GM04503 (cell line): ENCODE measurements at places on chromosomes 2 and 18.

GRCh38 chr2:7196883-7197282 lies 279.7 kb downstream of the RNF144A start:
- DNase-seq = no peak

GRCh38 chr2:112698834-112699515 lies 21.8 kb upstream of the NT5DC4 start:
- no peak for DNase-seq

DNA sequence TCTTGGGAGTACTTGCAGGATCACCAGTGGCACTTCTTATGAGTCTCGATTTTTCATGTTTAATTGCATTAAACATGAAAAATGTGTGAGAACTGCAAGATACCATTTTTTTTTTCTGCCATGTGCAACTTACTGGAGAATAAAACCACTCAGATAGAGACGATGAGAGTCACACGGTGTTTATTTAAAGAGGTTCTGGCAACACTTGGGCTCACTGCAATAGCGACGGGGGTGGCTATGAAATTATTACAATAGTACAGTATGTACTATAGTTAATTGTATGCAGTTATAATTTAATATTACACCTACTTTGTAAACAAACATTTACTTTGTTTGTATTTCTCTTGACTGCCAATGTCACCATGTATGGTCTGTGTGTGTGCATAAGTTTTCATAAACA lies 479.8 kb downstream of the NUP35 start:
- no peak for DNase-seq

- no peak for DNase-seq
These were observed 134.5 kb upstream of the CCDC68 start for GRCh38 chr18:55093808-55094207.

- no peak for DNase-seq
These were observed 162.7 kb downstream of the FSHR start for GRCh38 chr2:48991415-48992131.

DNA sequence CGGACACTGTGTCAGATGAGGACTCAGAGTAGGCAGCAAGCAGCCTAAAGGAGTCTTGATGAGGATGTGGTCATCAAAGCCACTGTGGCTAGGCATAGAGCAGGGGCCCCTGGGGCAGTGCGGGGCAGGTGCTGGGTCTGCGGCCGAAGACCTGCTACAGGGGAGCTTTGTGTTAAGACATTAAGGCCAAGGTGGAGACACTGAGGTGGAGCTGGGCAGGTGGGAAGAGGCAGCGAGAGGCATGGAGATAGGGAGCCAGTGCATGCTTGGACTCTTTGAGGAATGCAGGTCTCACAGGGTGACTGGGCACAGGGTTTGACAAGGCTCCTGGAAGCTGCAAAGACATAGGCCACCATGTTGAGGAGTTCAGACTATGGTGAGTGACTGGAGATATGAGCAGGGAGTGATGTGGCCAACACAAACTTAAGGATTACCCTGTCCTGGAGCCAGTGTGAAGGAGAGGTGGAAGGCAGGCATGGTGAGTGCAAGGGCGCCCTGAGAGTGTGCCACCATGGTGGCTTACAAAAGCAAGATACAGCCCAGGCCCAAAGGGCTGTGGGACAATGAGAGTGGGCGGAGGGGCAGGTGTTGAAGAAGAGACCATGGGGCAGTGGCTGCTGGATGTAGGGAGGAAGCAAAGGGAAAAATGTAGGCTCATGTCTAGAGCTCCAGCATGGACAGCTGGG lies 450.9 kb upstream of the HS6ST1 start:
- DNase-seq = no peak

GRCh38 chr2:72115110-72116080 lies 32.3 kb downstream of the CYP26B1 start:
- DNase-seq = peak; percentile 50

DNA sequence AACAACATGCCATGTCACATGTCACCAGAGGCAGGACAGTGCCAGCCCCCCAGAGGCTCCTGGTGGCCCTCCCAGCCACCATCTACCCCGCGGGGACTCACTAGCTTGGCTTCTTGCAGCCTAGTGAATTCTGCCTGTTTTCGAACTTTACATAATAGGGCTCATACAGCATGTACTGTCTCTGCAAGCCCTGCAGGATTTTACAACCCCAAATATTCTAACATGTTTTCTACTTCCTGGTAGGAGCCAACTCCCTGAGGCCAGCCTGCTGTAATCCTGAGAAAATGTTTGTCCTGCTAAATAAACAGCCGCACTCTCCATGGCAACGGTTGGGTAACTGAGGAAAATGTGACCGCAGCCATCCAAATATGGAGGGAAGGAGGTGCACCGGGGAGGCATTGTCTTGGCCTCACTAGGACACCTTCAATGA lies 2.7 kb downstream of the PER2 start:
- peak; percentile 98 for DNase-seq

- DNase-seq = no peak
These were observed 39.0 kb downstream of the MTERF4 start for GRCh38 chr2:241063093-241063551.

DNA sequence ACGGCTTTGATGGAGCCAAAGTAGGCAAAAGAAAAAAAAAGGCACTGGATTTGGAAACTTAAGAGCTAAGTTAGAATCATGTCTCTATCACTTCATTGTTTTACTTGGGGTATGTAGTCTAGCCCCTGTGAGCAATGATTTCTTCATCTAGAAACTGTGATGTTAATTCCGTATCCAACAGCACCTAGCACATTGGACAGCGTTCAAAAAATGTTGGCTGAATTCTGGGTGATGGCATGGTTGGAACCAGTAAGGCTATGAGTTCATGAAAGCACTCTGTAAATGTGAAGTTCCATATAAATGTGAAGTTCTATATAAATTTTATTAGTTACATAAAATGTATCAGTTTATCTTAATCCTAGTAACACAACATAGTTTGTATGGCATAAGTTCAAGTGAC lies 308.5 kb upstream of the HNMT start:
- DNase-seq = no peak

DNA sequence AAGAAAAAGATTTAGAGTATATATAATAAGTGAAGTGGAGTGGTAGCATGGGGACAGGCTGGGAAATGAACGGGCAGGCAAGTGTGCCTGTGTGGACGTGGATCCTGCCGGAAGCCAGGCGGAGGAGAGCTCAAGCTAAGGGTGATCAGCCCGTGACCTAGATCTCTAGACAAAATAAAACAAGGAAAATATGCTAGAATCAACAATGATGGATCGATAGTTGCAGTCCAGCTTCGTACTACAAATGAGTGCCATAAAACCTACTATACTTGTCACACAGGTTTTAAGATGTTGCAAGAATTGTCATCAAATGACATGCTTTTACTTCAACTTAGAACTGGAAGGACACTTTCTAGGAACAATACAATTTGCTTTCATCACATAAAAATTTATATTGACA lies 8.5 kb downstream of the EIF2AK2 start:
- no peak for DNase-seq

DNA sequence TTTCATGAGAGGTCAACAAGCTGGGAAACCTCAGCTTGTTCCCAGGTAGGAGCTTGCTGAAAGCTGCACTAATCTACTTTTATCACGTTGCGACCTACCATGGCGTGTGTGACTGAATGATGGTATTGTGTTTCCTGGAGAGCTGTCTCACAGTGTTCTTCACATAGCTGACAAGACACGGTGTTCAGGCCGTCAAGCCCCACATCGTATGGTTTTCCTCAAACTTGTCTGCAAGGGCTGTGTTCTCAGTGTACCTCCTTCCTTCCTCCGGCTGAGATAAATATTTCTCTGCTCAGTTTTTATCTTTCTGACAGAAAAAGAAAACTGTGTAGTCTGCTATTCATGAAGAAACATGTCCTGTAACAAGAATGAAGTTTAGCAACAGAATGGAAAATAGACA lies 244.8 kb downstream of the DCDC2C start:
- no peak for DNase-seq

DNA sequence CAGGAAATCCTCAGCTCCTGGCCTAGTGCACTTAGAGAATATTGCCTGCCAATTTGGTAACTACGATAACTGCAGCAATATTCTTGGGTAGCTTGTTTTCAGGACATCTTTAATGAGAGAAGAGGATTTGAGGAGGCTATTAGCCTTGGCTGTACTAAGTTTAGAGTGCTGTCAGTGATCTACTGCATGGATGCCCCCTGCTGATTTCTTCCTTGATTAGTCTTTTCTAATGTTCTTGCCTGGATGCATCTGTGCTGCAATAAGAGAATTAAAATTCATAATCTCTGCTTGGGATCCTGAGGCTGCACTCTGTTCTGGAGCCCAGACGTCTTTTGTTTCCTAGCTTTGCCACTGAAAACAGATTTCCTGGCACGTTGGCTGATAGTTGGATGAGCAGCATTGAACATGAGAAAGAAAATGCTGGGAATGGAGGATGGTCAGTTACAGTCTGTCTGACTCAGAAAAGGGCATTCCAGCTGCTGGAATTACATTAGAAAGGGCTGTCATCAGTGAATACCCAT lies 115.4 kb downstream of the CCDC85A start:
- DNase-seq = peak; percentile 64

DNA sequence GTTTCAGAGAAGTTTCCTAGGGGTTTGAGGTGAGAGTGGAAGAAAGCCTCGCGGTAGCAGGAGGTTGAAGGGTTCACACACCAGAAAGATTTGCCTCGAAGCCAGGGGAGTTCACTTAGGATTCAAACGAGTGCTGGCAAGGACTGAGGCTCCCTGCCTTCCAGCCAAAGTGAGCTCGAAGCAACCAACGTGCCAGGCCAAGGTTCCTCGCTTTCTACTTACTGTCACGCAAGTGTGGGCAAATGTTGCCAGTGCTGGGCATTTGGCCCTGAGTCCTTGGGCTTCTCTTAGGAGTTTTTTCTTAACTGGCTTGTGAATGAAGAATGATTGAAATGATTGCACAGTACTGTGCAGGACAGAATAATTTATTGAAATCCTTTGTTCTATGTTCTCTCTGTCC lies 53.6 kb downstream of the TMEM178A start:
- no peak for DNase-seq

DNA sequence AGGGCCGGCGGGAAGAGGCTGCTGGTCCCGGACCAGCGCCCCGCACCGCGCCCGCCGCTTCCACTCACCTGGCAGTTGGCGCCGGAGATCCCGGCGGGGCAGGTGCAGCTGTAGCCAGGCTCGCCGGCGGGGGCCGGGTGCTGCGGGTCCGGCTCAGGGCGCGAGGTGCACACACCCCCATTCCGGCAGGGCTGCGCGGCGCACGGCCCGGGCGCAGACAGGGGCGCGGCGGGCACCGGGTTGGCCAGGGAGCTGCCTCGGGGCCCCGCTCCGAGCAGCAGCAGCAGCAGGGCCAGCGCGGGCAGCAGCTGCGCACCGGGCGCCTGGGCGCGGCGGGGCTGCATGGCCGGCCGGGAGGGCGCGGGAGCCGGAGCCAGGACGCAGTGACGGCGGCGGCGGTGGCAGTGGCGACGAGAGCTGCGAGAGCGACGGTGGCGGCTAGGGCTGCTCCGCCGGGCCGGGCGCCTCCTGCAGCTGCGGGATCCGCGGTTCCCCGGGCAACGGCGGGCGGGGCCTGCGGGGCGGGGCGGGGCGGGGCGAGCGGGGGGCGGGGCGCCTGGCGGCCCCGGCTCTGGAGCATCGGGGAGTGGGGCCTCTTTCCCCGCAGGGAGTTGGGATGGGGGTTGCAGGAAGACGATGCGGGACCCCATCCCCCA lies at the start of gene DNER:
TSS of gene DNER (minus strand) at position 476 of the 656 bp plus-strand sequence. CDS start at position 344, 132 bp downstream.
- no peak for DNase-seq

- DNase-seq = no peak
These were observed 7.6 kb downstream of the GPR148 start for GRCh38 chr2:130736487-130736886.

GRCh38 chr18:74996055-74996454 lies 212.9 kb downstream of the PTGR3 start:
- DNase-seq = no peak

DNA sequence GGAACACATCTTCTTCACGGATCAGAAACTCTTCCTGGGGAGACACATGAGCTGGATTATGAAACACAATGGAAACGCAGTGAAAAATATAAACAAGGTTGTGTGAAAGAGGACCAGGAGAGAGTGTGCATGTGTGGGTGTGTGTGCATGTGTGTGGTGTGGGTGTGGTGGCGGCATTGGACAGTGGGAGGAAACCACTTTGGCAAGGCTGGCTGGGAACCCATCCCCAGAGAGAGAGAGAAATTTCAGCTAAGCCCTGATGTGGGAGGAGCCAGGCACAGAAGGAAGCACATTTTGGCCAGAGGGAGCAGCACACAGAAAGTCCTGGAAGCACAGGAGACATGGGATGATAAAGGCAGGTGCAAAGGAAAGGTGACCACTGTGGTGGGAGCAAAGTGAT lies 147.6 kb upstream of the COPS8 start:
- DNase-seq = no peak

- peak; percentile 19 for DNase-seq
These were observed 145.1 kb downstream of the B3GNT2 start for GRCh38 chr2:62340994-62341484.

DNA sequence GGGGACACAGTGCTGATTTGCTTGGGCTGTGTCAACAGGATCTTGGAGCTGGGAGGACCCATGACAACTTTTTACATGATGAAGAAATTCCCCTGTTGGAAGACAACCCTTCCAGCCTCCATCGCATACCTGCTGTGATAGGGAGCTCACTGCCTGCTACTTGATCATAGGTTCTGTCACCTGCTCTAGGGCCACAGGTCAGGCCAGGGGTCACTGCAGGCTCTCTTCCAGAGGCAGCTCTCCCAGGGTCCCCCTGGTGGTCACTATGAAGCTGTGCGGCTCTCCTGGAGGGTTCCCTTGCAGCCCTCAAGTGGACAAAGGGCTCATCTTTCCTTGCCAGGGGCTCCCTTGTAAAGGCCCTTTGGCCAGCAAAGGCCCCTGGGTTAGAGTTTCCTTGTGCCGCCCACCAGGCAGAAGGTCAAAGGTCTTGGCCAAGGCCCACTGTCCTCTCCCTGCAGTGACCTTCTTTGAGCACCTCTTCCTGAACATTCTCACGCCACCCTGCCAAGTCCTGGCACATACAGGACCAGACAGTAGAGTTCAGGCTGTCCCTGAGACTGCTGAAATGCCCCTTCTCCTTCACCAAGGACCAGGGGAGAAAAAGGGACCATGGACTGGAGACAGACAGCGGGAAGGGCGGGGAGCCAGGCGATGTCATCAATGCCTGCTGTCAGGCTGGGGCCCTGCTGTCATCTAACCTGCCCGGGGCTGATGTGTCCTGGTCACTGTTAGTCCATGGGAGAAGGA lies 345.1 kb downstream of the DYSF start:
- DNase-seq = no peak

GRCh38 chr2:181675254-181675653 lies 5.1 kb downstream of the NEUROD1 start:
- no peak for DNase-seq

- no peak for DNase-seq
These were observed 95.3 kb upstream of the RNF152 start for GRCh38 chr18:61988100-61988499.

- no peak for DNase-seq
These were observed 75.5 kb upstream of the HS6ST1 start for GRCh38 chr2:128394007-128394730.

DNA sequence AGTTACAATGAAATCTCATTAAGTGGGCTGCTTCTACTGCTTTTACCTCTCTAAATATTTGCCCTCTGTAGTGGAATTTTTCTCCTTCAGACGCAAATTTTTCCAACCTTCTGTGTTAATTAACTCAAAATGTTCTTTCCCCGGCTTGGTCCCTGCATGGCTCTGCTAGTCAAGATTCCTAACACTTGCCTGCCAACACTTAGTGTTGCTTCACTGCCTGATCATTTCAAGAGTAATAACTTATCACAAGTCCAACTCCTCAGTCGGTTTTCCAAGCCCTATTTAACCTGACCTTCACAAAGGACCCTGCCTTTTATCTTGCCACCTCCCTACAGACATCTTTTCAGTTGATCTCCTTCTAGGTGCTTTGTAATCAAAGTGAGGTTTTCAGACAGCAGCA lies 142.7 kb downstream of the HRH4 start:
- DNase-seq = no peak
